ENCODE measurements at places on chromosomes 1 and 21.

GRCh38 chr1:242761556-242761955 lies 237.1 kb upstream of the PLD5 start:
- DNase-seq, result no peak

DNA sequence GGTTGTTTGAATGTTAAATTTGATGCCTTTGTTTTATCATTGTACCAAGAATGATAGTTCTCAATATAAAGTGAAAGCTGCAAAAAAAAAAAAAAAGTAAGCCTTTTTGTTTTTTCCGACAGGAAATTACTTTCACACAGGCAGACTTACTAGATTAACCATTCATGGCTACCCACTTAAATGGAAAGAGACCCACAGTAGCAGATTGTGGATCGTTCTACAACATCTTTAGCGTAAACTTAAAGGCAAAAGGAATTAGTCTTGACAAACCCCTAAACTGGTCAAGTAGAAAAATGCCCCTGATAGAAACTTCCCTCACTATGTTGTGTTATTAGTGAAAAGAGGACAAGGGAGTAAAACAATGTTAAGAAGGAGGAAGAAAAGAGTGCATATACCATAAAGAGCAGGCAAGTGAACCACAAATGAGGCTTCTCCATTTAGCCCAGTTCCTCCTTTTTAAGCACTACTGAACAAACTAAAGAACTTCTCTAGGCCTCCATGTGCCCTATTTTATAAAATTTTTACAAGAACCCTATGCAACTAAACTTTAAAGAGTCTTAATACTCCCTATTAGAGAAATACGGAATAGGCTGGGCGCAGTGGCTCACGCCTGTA lies 1560.3 kb downstream of the MRPL39 start:
- DNase-seq, result no peak

GRCh38 chr1:108575375-108575774 lies 15.5 kb downstream of the EEIG2 start:
- DNase-seq, result no peak

DNA sequence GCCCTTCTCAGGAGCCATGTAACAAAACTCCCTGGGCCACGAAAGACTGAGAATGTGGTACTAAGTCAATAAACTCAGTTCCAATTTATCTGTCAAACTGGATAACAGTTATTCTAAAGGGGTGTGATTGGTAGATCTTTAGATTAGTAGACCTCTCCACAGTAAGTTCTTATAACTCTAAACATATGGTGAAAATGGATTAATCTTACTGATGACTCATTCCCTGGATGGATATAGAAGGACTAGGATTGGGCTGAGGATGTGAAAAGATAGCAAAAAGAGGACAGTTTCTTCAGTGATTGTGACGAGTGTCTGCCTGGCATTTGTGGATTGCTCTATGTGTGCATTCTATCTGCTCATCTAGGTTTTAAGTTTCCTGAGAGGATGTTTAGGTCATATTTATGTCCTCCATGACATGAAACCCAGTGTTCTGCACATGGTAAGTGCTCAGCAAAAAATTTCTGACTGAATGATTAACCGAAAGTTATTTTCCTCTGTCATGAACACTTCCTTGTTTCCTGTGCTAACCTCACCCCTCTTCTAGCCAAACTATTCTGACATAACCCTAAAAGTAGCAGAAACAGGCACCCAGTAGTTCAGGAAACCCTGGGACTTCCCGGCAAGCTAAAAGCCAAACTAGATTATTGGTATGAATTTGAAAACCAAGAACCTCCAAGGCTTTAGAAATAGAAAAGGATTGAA lies 397.5 kb upstream of the PLXNA2 start:
- DNase-seq, result no peak

DNA sequence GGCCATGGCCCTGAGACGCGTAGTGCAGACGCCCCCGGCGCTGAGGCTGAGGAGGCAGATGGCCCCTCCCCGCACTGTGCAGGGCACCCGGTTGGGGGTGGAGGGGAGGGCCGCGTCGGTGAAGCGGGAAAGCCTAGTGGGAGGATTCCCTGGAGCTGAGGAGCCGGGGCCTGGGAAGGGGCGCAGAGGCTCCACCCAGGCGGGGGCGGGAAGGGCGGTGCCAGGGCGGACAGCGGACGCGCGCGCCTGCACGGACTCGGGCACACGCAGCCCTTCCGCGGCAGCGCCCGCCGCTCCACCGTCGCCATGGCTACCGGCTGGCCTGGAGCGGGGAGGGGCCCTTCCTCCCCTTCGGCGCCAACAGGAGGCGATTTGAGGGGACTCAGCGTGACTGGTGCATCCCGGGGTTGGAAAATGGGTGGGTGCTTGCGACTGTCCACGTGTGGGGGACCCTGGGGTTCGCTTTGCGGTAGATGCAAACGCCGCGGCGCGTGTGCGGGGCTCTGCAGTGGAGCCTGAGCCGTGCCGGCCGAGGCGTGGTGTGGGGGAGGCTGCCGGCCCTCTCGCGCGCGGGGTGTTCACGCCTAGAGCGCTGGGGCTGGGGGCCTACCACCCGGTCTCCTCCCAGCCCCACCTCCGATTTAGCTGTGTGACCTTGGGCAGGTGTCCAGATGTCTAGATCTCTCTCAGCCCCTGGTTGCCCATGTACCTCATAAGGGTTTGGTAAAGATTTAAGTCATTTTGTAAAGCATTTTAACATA lies 35.1 kb downstream of the PTPRF start:
- DNase-seq, result no peak

DNA sequence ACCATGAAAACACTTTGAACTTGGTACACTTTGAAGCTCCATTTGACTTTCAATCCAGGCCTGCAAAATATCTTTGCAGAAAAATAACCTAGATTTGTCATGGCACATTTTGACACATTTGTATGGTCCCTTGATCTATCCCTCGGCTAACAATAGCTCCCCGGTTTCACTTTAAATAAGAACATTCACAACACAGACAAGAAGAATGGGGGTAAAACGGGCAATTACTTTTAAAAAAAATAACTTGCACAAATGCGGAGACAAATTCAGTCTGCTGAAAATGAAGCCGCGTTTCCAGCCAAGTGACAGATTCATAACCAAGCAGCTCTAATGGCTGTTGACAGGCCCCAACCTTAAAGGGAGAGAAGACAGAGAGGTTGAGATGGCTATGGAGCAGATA lies 218.2 kb downstream of the NPHP4 start:
- DNase-seq, result no peak

GRCh38 chr1:156069490-156070455 lies 8.8 kb downstream of the RAB25 start:
- DNase-seq, result no peak

GRCh38 chr1:115677182-115677555 lies 35.4 kb downstream of the VANGL1 start:
- no peak for DNase-seq

DNA sequence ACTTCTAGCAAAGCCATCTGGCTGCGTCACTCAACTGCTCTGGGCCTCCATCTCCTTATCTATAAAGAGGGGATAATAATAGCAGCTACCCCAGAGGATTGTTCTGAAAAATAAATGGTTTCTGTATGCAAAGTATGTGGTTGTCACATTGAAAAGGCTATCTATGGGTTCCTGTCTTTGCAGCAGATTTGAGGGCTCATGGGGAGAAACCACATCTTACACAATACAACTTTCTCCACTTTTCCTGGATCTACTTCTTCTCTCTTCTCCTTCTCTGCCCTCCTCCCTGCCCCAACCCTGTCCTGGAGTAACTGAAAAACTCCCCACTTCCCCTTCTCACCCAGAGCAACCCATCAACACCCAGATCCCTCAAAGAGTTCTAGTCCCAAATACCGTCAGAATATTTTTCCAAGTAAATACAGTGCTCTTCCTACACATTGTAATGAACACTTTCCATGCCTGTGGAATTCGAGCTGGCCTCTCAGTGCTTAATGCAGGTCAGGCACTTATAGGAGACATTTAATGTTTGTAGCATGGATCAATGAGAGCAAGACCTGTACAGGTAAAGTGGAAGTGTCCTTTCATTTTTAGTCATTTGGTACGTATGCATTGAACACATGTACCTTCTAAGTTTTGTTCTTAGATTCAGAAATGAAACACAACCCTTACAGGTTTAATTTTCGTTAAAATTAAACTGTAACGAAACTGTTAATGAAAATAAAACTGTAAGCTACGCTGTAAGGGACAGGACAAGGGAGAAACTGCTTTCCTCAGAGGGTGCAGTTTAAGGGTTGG lies 131.9 kb downstream of the AK5 start:
- no peak for DNase-seq

DNA sequence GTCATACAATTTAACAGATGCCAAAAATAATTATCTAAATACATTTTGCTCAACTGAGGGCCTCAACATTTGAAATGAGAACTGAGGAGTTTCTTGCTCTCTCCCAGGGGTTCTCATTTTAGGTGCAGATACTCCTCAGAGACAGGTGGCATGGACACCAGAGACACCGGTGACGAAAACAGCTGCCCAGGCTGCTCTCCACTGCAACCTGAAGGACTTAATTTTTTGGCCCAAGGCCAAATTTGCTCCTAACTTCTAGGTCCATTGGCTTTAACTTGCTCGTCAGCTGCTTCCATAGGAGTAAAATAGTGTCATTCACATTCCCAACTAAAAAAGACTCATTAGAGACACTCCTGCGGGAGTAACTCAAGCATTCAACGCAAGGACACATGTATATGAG lies 87.0 kb downstream of the NRIP1 start:
- DNase-seq, result no peak

Data from stimulated activated CD4-positive, alpha-beta T cell treated with anti-CD3 and anti-CD28 coated beads, TNF-alpha, amount 100 ng/mL, for 4 hours (primary cell).